ENCODE measurements at places on chromosomes 16 and 17. TPM values are rescaled to one million over a fixed set of nuclear protein-coding genes. Genes with fewer than 3 reads are reported as not detected.

DNA sequence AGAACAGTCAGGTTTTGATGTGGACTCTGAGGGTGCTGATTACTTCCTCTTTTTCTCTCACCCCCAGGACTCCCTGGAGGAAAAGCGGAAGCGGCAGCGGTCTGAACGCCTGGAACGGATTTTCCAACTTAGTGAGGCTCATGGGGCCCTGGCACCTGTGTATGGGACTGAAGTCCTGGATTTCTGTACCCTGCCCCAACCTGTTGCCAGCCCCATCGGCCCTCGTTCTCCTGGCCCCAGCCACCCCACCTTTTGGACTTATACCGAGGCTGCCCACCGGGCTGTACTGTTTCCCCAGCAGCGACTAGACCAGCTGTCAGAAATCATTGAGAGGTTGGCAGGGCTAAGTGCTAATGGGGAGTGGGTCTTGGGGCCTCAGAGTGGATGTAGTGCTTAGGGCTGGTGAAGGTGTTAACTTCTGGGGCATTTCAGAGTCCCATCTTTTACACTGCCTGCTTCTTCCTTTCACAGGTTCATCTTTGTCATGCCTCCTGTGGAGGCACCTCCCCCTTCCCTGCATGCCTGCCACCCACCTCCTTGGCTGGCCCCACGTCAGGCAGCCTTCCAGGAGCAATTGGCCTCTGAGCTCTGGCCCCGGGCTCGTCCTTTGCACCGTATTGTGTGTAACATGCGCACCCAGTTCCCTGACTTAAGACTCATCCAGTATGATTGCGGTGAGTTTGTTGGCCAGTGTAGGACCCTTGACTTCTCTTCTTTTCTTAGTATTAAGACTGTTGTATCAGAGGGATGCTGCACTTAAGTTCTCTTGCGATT, 19.1 kb upstream of the PHKG2 start:
- no peak for DNase-seq

- peak; percentile 76 for DNase-seq
These were observed 44.1 kb upstream of the MGAT5B start for GRCh38 chr17:76824093-76824492.

GRCh38 chr17:6660101-6660500, 8.5 kb downstream of the C17orf100 start:
- no peak for DNase-seq

- DNase-seq: no peak
These were observed 55.5 kb downstream of the ANKFY1 start for GRCh38 chr17:4208238-4208637.

DNA sequence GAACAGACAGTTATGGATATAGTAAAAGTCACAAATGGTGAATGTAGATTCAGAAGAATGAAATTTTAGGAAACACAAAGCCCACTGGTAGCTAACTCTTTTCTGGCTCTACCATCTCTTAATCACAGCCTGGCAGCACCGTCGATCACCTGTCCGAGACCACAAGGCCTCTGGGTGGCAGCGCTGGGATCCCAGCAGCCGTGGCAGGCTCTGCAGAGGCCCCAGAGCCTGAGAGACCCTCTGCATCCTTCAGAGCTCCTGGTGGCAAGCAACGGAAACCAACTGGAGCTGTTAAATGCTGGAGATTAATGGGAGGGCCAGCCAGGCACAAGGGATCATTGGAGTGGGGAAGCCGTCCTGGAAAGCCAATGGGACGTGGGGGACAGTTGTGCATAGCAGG, 26.3 kb downstream of the LAT start:
- DNase-seq: no peak

DNA sequence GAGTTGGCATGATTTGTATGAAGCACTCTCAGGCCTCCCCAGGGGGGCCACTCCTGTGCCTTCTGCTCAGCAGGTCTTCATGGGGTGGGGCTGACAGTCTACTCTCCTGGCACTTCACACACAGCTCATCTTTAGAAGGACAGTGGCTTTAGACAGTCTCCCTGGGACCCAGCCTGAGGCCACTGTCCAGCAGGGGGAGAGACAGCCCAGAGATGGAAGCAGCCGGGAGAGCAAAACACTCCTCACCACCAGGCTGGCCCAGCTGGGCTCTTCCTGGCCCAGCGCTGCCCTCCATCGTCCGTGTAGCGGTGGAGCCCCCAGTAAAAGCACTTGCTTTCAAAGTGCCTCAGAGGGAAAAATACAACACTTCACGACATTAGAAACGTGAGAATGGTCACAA, 62.0 kb upstream of the CRHR1 start:
- DNase-seq: no peak

DNA sequence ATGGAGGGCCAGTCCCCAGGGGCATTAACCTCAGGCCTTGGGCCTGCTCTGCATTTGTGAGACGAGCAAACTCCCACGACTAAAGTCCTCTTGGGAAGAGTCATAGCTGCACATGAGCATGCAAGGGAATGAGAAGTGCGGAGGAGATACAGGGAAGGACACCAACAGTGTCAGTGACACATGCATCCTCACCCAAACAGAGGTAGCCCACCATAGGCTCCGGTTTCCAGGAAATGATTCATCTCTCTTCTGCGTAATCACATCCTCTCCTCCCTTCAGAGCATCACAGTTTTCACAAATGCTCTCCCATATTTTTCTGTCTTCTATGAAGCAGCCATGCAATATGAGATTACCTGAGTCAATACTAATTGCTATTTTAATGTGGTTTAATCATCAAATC, 725.7 kb upstream of the GOT2 start:
- no peak for DNase-seq

DNA sequence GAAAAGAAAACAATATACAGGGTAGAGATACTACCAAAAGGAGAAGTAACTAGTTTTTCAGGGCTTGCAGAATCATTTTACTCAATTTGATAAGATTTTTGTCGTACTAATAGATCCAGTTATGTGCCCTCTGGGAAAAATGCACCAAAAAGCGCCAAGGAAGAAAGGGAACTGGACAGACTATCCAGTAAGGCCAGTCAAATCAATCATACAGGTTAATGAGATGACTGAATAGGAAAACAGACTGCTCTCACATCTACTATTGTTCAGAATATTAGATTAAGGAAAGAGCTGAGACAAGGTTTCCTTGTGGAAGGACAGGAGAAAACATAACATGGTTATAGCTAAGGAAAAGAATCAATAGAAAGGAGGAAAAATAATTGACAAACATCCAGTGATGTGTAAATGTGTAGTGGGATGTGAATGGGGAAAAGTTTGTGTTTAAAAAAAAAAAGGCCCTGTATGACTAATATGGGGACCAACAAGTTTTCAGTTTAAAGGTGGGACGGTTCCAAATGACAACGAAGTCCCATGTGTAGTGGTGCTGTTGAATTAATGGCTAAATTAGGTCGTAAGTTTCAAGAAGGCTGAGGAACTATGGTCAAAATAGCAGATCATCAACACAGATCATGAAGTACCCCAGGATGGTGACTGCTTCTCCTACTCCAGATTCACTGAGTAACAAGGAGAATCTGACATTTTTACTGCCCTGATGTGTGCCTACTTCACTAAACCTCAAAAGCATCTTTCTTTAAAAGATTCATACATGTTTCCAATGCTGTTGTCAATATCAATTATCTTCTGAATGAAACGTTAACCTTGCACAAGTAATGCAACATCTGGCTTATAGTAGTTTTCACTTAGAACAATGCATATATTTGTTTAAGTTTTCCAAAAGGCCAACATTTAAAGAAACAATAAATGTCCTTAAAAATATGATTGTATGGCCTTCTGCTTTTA, 40.7 kb downstream of the BRIP1 start:
- no peak for DNase-seq

- DNase-seq: no peak
These were observed 1.7 kb upstream of the CHAD start for GRCh38 chr17:50470426-50470825.

DNA sequence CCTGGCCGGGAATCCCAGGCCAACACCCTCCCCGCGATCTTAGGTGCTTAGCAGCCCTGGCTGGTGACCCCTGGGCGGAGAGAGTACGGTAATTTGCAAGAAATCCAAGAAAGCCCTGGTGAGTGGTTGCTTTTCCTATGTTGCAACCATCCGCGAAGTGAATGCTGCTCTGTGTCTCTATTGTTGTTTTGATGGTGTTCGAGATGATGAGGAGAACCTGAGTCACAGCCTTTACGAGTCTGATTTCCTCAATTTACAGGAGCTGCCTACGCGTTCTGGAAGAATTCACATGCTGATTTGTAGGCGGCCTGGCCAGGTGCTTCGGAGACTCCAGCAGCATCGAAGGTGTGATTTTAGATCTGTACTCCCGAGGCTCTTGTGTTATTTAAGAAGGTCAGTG, 63.3 kb downstream of the TMEM235 start:
- no peak for DNase-seq

GRCh38 chr16:49866595-49867071, 10.7 kb upstream of the ZNF423 start:
- no peak for DNase-seq

DNA sequence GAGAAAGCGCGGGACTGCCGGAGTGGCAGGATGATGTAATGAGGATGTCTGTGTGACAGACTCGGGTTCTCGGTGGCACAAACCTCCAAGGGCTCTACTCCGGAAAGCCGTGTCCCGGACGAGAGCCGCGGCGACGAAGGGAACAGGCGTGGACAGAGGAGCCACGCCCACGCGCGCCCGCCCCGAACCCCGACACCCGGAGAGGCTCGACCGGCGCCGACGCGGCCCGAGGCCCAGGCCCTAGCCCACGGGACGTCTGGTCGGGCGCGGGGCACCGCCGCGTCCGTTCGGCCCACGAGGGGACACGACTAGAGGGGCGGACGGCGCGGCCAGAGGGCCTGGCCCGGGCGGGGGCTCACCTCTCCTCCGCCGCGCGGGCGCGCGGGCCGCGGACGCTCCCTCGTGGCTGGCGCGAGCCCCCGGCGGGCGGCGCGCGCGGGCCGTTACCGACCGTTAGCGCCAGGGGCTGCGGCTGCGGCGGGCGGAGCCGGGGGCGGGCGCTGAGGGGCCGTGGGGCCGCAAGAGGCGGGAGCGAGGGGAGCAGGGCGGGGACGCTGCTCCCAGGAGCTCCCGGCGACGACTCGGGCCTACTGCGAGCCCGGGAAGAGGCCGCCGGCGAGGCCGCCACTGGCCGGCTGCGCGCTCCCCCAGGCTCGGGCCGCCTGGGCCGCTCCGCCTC, 2.1 kb upstream of the IRX5 start:
- DNase-seq: no peak

DNA sequence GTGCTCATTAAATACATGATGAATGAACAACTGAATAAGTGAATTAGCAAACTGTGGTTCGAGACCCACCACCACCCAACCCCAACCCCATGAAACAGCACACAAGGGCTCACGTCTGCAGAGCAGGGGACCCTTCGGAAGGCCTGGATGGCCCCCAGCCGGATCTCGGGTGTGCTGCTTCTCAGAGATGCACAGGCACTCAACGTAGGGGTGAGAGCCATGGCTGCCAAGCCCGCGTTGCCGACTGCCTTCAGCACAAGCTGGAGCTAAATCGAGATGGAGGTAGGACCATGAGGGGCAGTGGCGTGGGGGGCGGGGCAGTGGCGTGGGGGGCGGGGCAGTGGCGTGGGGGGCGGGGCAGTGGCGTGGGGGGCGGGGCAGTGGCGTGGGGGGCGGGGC, 93.2 kb downstream of the LITAF start:
- DNase-seq: no peak

The P2RX1 gene
- polyA plus RNA-seq: 0.89 TPM

The STAT5A gene
- 6.0 TPM for polyA plus RNA-seq

The TBC1D3K gene
- not detected for polyA plus RNA-seq
